Stimulated activated CD4-positive, alpha-beta T cell treated with anti-CD3 and anti-CD28 coated beads, Interleukin-1b, Interleukin-23, amount 100 ng/mL, for 1 hour (primary cell): ENCODE measurements at places on chromosomes 13 and 19.

DNA sequence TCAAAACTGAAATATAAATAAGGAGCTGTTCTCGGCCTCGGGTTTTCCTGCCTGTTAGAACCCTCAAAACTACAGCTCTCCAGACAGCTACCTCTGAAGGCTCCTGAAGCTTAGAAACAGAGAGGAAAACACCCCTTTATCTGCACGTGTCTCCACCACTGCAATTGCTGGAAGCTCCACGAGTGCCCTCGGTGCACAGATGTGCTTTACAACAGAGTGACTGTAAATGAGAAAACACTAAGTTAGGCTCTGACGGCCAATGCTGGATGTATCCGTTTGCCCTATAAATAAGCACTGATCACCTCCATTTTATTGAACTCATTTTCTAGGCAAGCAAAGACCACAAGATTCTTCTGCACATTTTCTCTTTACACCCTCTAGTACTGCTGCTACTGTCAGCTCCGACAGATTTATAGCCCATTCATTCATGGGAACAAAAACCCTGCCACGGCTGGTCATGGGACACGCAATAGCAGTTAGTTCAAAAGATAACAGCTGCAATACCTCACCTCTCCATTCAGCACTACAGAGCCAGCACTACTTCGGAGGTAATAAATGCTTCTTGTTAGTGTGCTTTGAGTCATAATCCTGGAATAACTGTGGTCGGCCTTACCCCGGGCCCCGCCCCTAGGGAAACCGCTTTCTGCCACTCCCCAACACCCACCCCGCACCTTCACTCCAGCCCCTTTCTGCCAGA lies 241.1 kb upstream of the ZNF507 start:
- no peak for DNase-seq

DNA sequence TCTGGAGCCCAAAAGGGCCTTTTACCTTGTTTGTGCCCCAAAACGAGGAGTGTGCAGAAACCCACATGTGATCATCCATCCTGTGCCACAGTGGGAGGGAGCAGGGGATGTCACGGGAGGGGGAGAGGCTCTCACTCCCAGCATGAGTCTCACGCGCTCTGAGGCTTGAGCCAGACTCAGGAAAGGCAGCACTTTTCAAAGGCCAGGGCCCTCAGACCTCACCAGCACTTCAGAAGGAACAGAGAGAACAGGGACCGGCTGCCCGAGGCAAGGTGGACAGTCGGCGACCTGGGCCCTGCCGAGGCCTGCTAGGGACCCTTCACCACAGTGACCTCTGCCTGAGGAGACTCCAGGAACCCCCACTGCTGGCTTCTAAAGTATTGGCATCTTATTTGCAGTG lies 71.7 kb upstream of the WASF3 start:
- no peak for DNase-seq

- DNase-seq, result no peak
Measured at GRCh38 chr19:31406106-31406505, 56.9 kb upstream of the TSHZ3 start.

DNA sequence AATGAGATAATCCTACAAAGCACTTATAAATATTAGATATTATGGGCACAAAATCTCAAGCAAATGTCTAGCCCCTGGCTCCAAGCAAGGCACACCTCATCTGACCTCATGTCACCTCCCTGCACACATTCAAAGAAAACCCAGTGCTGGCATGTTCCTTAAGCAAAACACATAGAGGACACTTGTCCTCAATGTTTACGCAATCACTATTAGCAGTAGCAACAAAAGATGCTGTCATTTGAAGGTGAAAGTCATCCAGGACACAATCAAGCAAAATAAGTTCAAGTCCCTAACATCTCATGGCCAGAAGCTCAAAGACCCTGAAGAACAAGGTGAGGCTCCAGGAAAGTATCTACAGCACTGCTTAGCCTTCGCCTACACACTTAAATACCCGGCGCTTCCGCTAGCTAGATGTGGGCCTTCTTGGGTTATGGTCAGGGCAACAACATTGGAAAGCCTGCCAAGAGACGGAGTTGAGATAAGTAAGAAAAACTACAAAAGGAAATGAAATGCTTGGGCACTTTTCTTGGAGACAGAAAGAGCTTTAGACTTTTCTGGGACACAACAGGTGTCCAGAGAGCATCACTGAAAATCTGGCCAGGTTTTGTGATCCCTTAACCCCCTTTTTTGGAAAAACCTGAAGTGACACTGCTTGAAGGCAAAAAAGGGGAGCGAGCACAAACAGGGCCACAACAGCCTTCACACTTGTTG lies 85.7 kb downstream of the FOXO1 start:
- DNase-seq, result no peak

DNA sequence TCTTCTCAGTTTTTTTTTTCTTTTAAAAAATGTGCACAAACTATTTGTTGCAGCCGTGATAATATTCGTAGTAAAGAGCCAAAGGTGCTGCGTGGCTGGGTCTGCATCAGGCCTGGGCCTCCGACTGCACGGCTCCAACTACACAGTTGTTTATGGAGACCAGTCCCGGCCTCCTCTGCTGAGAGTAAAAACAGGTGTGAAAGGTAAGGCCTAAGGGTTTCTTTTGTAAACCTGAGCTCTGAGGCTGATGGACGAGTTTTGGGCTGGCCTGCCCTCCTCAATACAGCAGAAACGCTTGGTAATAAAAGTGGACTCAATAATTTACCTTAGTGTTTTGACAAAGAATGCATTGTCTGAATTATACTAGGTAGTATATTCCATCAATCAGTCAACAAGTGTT lies 3.9 kb downstream of the MBNL2 start:
- DNase-seq, result no peak

DNA sequence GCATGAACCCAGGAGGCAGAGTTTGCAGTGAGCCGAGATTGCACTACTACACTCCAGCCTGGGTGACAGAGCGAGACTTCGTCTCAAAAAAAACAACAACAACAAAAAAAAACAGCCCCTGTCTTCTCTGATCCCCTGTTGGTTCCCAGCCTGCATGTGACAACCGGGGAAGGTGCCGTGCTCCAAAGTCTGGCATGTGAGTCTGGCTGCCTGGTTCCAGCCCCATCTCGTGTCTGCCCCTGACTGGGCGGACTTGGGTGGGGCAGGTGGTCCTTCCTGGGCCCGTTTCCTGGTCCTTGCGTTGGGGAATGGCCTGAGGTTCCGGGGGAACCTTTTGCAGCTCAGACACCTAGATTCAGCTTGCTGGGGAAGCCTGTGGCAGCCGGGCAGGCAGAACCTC lies 50.5 kb downstream of the DNM2 start:
- DNase-seq, result no peak

DNA sequence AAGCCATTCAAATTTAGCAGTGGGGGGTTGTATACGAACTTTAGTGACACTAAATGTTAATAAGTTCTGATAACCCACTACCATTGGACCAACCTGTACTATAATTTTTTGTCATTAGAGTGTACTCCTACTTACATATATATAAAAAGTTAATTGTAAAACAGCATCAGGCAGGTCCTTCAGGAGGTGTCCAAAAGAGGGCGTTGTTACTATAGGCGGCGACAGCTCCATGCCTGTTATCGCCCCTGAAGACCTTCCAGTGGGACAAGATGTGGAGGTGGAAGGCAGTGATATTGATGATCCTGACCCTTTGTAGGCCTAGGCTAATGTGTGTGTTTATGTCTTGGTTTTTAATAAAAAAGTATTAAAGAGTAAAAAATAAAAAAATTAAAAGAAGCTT lies 27.5 kb downstream of the SPRYD7 start:
- no peak for DNase-seq
